ENCODE measurements at places on chromosomes 11 and 22. TPM values are rescaled to one million over a fixed set of nuclear protein-coding genes. Genes with fewer than 3 reads are reported as not detected.
A peak's percentile ranks its signal among the peaks of the same experiment; 100 is the strongest.

Gene KRTAP5-11
- not detected for total RNA-seq

GRCh38 chr11:19352072-19352770 is 111.5 kb upstream of the E2F8 start:
- no peak overlapping the region for H3K4me3 ChIP-seq
- H3K4me1 ChIP-seq, result no peaks in the 10 kb centered on the region
- H3K27me3 ChIP-seq, result peaks cover 31% of the 10 kb centered on the region
- no peaks in the 10 kb centered on the region for H3K36me3 ChIP-seq
- DNase-seq, result no peak

Gene RAB30
- 4.5 TPM for total RNA-seq

DNA sequence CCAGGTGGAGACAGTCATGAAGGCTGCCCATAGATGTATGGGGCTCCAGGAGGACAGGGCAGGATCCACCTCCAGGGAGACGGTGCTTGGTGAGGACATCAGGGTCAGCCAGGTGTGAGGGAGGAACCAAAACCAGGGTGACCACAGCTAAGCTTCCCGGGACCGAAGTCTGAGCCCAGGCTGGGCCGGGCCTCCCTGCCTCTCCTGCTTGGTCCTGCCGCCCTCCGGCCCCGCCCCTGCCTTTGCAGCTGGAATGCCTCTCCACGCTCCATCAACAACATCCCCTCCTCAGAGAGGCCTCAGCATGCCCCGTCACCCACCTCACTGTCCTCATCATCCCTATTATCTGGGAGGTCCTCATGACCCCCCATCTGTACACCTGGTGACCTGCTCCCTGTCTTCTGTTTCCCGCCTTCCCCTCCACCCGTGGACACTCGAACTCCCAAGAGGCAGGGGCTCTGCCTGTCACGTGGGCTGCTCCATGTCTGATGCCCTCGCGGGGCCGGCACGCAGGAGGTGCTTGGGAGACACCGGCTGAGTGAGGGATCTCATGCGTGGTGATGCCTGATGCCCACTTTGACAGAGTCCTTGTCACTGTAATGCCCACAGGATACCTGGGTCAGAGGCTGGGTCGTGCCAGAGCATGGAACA is 59.4 kb downstream of the RTL6 start:
- H3K4me1 ChIP-seq, result no peaks in the 10 kb centered on the region
- H3K36me3 ChIP-seq, result no peaks in the 10 kb centered on the region
- H3K27me3 ChIP-seq, result no peaks in the 10 kb centered on the region
- H3K4me3 ChIP-seq, result no peak overlapping the region
- no peak overlapping the region for H3K27ac ChIP-seq

Gene GSTT2B
- total RNA-seq, result 1.1 TPM

Gene DEPDC7
- total RNA-seq, result 3.2 TPM

Gene TRIM51
- not detected for total RNA-seq

DNA sequence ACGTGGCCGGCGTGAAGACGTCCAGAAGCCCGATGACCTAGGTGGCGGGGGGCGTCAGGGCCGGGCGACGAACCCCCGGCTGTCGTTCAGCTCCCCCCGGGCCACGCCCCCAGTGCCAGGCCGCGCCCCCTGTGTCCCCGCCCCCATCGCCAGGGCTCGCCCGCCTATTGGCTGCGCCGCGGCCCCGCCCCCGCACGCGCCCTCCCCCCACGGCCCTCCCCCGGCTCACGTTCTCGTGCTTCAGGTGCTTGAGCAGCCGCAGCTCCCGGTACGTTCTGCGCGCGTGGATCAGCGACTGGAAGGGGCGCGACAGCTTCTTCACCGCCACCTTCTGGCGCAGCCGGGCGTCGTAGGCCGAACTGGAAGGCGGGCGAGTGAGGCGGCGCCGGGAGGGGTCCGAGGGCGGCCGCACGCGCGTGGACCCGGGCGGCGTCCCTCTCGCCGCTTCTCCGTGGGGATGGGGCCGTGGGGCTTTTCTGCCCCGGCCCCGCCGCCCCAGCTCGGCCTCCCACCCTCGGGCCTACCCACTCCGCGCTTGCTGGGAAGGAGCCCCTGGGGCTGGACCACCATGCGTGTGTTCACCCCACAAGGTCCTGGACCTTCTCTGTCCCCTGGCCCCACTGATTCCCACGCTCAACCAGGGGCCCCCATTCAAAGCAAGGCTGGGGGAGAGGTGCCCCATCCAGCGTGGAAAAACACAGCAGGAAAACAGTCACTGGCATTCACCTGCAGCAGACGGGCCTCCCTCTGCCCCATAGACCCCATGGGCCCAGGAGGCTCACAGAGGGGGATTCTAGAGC is 2.4 kb downstream of the MAPK11 start:
- no peak overlapping the region for H3K27ac ChIP-seq
- H3K36me3 ChIP-seq, result no peaks in the 10 kb centered on the region
- peaks cover 25% of the 10 kb centered on the region for H3K4me1 ChIP-seq
- DNase-seq, result no peak
- peaks cover 67% of the 10 kb centered on the region for H3K27me3 ChIP-seq
- no peak overlapping the region for H3K4me3 ChIP-seq

DNA sequence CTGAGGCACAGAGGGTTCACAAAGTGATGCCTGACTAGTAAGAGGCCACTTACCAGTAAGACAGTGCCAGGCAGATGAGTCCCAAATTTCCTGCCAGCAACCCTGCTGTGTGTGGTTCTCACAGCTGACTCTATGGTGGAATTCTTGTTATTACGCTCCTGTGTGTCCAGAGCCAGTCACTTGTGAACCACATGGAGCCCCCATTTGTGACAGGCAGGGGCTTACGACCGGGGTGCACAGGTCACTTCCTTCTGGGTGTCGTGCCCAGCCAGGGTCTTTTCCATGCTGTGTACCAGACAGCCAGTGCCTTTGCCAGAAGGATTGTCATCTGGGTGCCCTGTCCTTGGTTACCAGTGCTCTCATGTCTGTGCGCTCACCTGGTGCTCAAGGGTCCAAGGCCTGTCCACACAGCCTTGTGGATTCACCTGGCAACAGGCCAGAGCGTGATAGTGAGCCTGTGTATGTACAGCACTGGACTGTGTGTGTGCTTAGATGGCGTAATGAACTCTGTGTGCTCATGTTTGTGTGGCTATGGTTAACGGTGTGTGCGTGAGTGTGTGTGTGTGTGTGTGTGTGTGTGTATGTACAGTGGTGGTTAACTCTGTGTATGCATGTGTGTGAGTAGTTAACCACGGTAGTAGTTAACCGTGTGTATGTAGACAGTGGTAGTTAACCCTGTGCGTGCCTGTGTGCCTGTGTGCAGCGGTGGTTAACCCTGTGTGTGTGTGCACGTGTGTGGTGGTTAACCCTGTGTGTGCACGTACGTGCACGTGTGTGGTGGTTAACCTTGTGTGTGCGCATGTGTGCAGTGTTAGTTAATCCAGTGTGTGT is 18.6 kb downstream of the GRAMD4 start:
- peaks cover 12% of the 10 kb centered on the region for H3K36me3 ChIP-seq
- no peak overlapping the region for H3K4me3 ChIP-seq
- H3K27me3 ChIP-seq, result no peaks in the 10 kb centered on the region
- H3K4me1 ChIP-seq, result no peaks in the 10 kb centered on the region
- H3K27ac ChIP-seq, result no peak overlapping the region

Gene OR4X2
- not detected for total RNA-seq

GRCh38 chr11:76604081-76604625 is 66.4 kb downstream of the LRRC32 start:
- no peak overlapping the region for H3K27ac ChIP-seq
- no peak for DNase-seq
- no peaks in the 10 kb centered on the region for H3K4me1 ChIP-seq
- H3K27me3 ChIP-seq, result no peaks in the 10 kb centered on the region

DNA sequence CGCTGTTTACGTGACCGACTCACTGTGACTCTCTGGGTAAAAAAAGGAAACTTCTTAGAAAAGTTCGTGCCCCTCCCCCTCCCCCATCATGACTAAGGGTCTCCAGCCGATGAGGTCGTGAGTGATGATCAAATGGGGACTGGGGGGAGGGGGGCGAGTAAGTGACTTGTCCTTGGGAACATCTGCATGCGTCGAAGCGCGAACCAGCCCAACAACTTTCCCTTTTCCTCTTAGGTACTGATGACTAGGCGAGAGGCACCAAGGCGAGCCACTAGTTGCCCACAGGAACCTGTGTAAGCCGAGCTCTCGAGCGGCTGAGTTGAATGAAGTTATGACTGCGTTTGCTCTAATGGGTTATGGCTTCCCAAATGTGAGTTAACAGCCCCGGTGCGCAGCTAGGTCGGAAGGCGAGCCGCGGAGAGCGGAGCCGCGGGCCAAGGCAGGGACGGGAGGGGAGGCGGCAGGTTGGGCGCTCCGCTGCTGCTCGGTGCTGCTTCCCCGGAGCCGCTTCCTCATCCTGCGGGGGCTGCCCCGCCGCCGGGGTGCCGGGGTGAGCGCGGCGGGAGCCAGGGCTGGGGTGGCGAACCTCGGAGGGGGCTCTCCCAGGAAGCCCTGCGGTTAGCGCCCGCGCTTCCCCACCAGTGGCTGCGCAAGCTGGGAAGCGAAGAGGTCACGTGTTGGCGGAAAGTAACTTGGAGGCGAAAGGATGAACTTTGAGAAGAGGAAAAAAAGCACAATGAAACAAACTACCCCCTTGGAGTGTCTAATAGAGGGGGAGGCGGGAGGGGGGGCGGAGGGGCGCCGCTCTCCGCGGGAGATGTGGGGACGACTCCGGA is 22.1 kb upstream of the BDNF start:
- H3K27me3 ChIP-seq, result peaks cover 55% of the 10 kb centered on the region
- no peaks in the 10 kb centered on the region for H3K36me3 ChIP-seq
- H3K4me3 ChIP-seq, result no peak overlapping the region
- H3K4me1 ChIP-seq, result no peaks in the 10 kb centered on the region
- no peak for DNase-seq

- H3K27ac ChIP-seq, result no peak overlapping the region
- no peak overlapping the region for H3K4me3 ChIP-seq
- DNase-seq, result no peak
- H3K27me3 ChIP-seq, result no peaks in the 10 kb centered on the region
- H3K4me1 ChIP-seq, result no peaks in the 10 kb centered on the region
Observed at GRCh38 chr11:60769273-60769672, 12.6 kb downstream of the MS4A15 start.

Gene TESMIN
- 2.0 TPM for total RNA-seq

DNA sequence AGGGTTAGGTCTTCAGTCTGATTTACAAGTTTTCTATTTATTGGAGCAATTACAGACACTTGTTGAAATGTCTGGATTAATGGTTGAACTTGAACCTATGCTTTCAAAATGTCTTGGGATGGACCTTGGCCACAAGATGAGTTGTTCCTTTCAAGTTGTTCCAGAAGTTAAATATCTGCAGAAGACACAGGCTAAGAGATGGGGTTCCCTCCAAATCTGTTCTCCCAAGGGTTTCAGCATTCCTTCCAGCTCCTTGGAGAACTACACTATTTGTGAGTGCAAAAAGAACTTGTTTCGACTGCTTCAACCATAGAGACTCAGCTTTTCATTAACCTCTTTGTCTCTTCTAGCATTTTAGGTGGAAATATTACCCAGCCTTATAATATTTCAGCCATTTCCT is 189.0 kb upstream of the BLID start:
- H3K4me3 ChIP-seq, result no peak overlapping the region
- no peak for DNase-seq
- H3K27me3 ChIP-seq, result no peaks in the 10 kb centered on the region
- peak overlapping the region; percentile 14 for H3K27ac ChIP-seq

DNA sequence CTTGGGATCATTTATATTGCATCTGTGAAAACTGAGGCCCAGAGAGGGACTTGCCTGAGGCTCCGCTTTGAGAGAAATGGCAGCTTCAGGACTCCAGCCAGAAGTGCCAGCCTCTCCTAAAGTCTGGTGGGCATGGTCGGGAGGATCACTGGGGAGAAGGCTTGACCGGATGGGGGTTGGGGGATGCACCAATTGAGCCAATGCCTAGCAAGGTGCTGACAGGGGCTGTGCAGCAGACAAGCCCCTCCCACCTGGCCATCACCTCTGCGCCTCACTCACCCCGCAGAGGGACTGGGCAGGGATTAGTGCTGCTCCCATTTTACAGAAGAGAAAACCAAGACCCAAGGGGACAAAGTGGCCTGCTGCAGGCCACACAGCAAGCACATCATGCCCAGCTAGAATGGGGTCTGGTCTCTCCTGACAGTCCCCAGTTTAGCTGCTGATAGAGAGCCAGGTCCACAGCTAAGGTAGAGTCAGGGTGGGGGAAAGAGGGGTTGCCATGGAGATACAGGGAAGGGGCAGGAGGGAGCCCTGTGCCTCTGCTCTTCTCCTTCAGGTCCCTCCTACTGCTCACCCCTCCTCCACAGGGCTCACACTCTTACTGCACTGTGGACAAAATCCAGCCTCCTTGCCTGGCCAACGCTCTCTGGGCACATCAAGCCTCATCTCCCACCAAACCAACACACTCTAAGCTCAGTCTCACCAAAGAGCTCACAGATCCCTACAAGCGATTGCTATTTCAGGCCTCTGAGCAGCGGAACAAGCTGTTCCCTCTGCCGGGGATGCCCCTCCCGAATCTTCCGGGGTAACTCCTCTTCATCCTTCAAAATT is 29.5 kb downstream of the TEF start:
- peak; percentile 29 for DNase-seq
- H3K27ac ChIP-seq, result peak overlapping the region; percentile 53
- no peaks in the 10 kb centered on the region for H3K36me3 ChIP-seq

Gene TMPRSS13
- total RNA-seq, result 1.5 TPM

DNA sequence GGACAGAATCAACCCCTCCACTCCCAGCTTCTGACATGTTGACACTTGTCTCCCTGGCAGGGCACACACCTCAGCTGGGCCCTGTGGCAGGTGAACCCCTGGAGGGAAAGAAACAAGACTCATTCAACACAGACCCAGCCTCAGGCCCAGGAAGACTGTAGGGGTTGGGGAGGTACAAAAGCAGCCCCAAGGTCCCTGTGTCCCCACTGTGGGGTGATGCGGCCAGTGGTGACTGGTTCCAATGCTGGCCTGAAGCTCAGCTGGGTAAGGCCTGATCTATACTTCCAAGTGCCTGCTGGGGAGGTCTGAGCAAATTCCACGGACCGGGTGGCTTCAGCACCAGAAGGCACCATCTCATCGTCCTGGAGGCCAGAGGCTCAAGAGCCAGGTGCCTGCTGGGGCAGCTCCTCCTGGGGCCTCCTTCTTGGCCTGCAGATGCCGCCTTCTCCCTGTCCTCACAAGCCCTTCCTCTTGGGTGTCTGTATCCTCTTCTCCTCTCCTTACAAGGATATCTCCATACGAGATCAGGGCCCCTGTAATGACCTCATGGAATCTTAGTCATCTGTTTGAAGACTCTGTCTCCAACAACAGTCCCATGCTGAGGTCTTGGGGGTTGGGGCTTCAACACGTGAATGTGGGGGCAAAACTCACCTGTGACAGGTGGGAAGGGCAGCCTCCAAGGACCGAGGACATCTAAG is 1492.1 kb downstream of the BRD1 start:
- H3K27me3 ChIP-seq, result peaks cover 20% of the 10 kb centered on the region
- H3K36me3 ChIP-seq, result no peaks in the 10 kb centered on the region
- no peaks in the 10 kb centered on the region for H3K4me1 ChIP-seq
- no peak overlapping the region for H3K4me3 ChIP-seq
- H3K27ac ChIP-seq, result no peak overlapping the region
